CD4-positive, alpha-beta T cell (primary cell): ENCODE measurements at places on chromosomes 6 and 20. TPM values are rescaled to one million over a fixed set of nuclear protein-coding genes. Genes with fewer than 3 reads are reported as not detected.

DNA sequence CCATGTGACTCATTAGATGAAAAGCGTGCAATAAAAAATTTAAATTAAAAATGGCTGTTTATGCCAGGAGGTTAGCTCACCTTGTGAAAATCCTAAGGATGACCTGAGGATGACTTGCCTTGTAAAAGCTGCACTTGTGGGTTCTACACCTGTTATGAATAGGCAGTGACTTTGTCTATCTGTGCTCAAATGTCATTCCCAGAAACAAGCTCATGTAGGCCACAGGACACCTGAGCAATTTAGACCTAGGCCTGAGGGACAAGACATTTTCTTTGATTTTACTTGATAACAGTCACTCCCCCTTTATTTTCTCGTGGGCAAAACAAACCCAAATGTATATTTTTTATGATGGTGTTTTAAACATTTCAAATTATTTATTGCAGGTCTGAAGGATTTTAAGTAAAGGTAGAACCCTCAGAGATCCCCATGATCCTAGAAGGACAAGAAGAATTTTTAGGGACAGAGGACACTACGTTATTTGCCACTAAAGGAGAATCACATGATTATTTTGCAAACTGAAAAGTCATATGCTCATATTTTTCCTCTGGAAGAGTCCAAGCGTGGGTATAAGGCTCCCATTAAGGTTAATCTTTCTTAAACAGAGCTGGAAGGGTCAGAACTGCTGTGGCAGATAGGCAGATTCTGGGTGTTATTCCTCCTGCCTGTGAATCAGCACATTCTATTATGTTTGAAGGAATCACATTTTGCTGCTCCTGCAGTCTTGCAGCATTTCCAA is 277.5 kb upstream of the MAN1A1 start:
- no peak for DNase-seq

GRCh38 chr20:54095824-54096223 is 25.4 kb upstream of the BCAS1 start:
- no peak for DNase-seq

DNA sequence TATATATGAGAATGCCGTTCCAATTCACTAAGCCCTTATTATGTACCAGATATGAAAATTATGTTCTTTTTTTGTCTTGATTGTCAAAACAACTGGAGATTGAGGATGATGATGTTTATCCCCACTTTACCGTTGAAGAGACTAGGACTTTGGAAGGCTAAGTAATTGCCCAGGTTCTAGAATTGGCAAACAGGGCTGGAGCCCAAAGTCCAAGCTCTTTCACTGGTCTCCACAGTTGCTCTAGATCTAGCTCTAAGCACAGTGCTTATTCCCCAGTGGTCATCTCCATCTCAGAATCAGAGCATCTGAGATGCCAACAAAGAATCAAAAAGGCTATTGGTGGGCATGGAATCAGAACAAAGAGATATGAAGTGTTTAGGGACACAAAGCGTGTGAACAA is 215.3 kb upstream of the FOXA2 start:
- DNase-seq, result no peak

GRCh38 chr20:59082981-59083380 is 40.4 kb upstream of the PRELID3B start:
- DNase-seq, result no peak

DNA sequence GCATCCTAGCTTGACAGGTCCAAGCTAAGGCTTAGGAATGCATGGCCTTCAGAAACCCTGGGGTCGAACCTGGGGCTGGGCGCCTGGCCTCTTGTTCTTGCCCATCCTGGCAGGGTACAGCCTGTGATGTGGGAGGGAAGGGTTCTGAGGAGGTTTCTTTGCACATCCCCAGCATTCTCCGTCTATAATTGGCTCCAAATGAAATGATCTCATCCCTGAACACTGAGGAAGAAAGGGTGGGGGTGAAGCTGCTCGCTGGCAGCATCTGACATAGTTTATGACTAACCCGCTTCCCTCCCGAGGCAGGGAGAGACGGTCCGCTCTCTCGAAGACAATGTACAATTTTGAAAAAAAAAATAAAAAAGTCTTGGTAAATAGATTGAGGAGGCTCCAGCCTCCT is 67.1 kb upstream of the ZNFX1 start:
- no peak for DNase-seq

GRCh38 chr6:111242452-111242851 is 155.1 kb downstream of the SLC16A10 start:
- no peak for DNase-seq

DNA sequence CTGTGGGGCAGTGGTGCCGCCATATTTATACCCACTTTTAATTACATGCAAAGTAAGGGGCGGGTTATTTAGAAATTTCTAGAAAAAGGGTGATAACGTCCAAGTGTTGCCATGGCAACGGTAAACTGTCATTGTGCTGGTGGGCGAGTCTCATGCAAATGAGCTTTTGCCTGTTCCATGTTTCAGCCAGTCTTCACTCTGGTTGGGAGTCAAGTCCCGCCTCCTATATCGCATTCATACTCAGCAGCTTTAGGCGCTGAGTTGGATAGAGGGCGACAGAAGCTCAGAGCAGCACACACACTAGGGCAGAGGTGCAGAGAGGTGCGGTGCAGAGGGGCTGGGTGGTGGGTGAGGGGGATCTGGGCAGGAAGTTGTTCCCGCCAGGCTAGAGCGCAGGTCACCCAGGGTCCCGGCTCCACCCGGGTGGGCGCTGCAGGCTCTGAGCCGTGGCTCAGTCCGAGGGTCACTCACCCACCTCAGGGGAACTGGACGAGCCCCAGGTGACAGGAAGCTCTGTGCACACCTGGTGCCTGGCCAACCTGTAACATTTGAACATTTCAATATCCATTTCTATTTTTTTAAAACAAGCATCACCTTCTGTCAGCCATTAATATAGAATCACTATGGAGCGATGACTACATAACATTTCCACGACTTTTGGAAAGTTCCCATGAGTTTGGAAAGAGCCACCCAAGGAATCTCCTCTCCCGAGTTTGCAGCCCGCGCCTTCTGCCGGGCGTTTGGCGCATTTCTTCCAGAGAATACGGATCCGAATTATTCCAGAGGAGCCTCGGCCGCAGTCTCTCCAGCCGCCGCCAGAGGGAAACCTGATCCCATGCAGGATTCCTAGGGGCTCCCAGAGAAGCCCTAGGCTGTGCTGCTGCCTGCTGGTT is 89.1 kb upstream of the PHACTR3 start:
- DNase-seq, result no peak

GRCh38 chr6:128241216-128241615 is 279.2 kb downstream of the PTPRK start:
- no peak for DNase-seq

- DNase-seq, result no peak
Measured at GRCh38 chr6:148455225-148455624, 112.6 kb downstream of the SASH1 start.

GRCh38 chr6:166750108-166750793 is 123.2 kb upstream of the RPS6KA2 start:
- DNase-seq, result no peak

DNA sequence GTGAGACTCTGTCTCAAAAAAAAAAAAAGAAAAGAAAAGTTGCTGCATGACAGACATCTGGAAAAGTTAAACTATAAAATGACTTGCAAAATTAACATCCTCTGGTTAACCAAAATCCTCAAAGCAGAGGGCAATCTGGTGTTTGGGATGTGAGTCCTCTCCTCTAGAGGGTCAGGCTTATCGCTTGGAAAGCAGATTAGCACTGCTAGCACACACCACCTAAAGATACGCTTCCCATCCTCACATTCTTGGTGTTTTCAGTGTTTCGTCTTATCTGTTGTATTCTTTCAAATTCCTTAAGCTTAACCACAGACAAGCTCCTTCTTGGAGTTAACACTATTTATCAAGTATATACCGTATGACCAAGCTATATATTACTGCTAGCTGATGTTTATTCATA is 198.0 kb downstream of the SOX4 start:
- DNase-seq, result no peak

The PRPF6 gene
- total RNA-seq, result 51.3 TPM

The GSTA1 gene
- total RNA-seq, result not detected

The FAM83C gene
- total RNA-seq, result not detected

The LINC00237 gene
- not detected for total RNA-seq

The C6orf141 gene
- total RNA-seq, result not detected

The LPA gene
- not detected for total RNA-seq

The VAPB gene
- 29.4 TPM for total RNA-seq

The PHIP gene
- total RNA-seq, result 36.9 TPM
